Breast epithelium (tissue), 4 donors: ENCODE measurements at places on chromosomes 3 and 15. TPM values are rescaled to one million over a fixed set of nuclear protein-coding genes. Genes with fewer than 3 reads are reported as not detected.

DNA sequence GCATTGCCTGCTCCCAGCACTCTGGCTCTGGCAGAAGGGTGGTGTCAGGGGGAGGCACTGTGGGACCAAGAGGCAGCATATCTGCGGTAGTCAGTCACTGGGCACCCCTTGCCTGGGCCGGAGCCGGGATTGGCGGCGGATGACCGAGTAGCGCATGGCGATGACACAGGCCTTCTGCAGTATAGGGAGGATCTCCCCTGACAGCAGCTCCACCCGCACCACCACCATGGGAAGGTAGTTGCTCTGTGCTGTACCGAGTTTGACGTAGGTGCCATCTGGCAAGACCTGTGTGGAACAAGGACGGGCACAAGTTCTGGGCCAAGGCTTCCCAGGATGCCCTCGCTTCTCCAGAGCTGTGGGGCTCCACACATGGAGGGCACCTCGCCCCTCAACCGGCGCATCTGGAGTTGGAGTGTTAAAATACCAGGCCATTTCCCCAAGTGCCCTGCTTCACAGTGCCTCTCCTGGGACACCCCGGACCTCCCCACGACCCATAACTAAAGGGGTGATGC lies 6.6 kb downstream of the ACOX2 start:
- H3K4me1 ChIP-seq = peaks cover 3% of the 10 kb centered on the region
- no peaks in the 10 kb centered on the region for H3K36me3 ChIP-seq
- no peak for DNase-seq
- H3K4me3 ChIP-seq = no peak overlapping the region
- H3K27me3 ChIP-seq = no peaks in the 10 kb centered on the region

The ESYT3 gene
- total RNA-seq = 2.3 TPM

- no peaks in the 10 kb centered on the region for H3K27me3 ChIP-seq
- no peaks in the 10 kb centered on the region for H3K4me1 ChIP-seq
- no peak for DNase-seq
- H3K4me3 ChIP-seq = peak within 1 kb of the TSS; percentile 86
Measured at GRCh38 chr3:16513141-16514020, at the start of gene RFTN1. Gene RFTN1, minus strand, starts transcription at chr3:16513699. Its CDS starts 19,830 bp downstream, at chr3:16493869.

- H3K27ac ChIP-seq = no peak overlapping the region
- no peaks in the 10 kb centered on the region for H3K4me1 ChIP-seq
- H3K36me3 ChIP-seq = no peaks in the 10 kb centered on the region
- no peaks in the 10 kb centered on the region for H3K27me3 ChIP-seq
- DNase-seq = no peak
Measured at GRCh38 chr3:141073580-141073979, 22.4 kb downstream of the SPSB4 start.

GRCh38 chr3:14228681-14229470 lies 50.3 kb downstream of the LSM3 start:
- H3K4me3 ChIP-seq = no peak overlapping the region
- no peaks in the 10 kb centered on the region for H3K36me3 ChIP-seq
- DNase-seq = no peak
- H3K4me1 ChIP-seq = no peaks in the 10 kb centered on the region

The IGF2BP2 gene
- total RNA-seq = 4.9 TPM

The TTLL13 gene
- total RNA-seq = 0.15 TPM

- no peaks in the 10 kb centered on the region for H3K4me1 ChIP-seq
- H3K27me3 ChIP-seq = no peaks in the 10 kb centered on the region
- no peak overlapping the region for H3K27ac ChIP-seq
- DNase-seq = no peak
- H3K36me3 ChIP-seq = no peaks in the 10 kb centered on the region
Measured at GRCh38 chr15:27846722-27847395, 252.3 kb downstream of the OCA2 start.

The FBXO40 gene
- total RNA-seq = not detected
